ENCODE measurements at places on chromosomes 2 and 18.

DNA sequence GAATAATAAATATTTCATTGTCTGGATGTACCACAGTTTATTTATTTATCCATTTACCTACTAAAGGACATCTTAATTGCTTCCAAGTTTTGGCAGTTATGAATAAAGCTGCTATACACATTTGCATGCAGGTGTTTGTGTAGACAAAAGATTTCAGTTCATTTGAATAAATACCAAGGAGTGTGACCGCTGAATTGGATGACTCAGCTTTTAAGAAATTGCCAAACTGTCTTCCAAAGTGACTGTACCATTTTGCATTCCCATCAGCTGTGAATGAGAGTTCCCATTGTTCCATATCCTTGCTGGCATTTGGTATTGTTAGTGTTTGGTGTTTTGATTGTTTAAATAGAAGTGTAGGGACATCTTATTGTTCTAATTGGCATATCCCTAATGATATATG is 36.2 kb upstream of the FMNL2 start:
- H3K36me3 ChIP-seq: no peaks in the 10 kb centered on the region
- H3K4me3 ChIP-seq: no peak overlapping the region
- H3K27ac ChIP-seq: no peak overlapping the region
- DNase-seq: no peak
- no peaks in the 10 kb centered on the region for H3K4me1 ChIP-seq

- H3K27ac ChIP-seq: no peak overlapping the region
- H3K36me3 ChIP-seq: no peaks in the 10 kb centered on the region
- no peak overlapping the region for H3K4me3 ChIP-seq
- no peak for DNase-seq
These were observed 211.3 kb downstream of the LOXHD1 start for GRCh38 chr18:46445522-46446313.

DNA sequence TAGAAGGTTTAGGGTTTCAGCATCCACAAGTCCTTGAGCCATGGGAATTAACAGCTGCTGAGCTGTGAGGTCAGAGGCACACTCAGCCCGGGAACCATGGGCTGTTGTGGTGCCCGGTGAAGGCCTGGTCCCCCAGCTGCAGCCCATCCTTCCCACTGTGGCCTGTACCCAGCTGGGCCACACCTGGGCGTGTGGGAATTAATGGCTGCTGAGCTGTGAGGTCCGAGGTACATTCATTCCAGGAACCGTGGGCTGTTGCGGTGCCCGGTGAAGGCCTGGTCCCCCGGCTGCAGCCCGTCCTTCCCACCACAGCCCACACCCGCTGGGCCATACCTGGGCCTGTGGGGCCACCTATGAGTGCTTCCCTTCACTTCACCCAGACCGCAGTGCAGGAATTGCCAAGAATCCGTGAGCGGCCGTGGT is 25.2 kb downstream of the TMEM18 start:
- H3K36me3 ChIP-seq: no peaks in the 10 kb centered on the region
- H3K27me3 ChIP-seq: no peaks in the 10 kb centered on the region
- no peak overlapping the region for H3K27ac ChIP-seq
- no peak for DNase-seq
- H3K4me3 ChIP-seq: no peak overlapping the region
- H3K4me1 ChIP-seq: peaks cover 21% of the 10 kb centered on the region

DNA sequence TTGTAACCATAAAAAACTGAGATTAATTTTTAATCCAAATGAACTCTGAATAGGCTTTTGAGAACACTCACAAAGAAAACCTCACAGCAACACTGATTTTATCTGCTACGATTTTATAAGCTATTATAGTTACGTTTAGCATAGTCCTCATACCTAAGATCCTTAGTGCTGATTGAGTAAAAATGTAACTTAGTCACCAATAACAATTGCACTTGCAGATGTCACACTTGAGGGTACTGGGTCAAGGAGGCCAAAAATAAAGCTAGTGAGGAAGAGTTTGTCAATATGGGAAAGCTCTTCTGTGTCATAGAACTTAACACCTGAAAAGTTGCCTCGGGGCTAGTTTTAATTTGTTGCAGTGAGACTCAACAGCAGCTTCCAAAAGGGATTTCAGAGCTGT is 706.5 kb upstream of the FAM98A start:
- H3K27ac ChIP-seq: no peak overlapping the region
- H3K4me3 ChIP-seq: no peak overlapping the region
- no peaks in the 10 kb centered on the region for H3K27me3 ChIP-seq
- no peaks in the 10 kb centered on the region for H3K36me3 ChIP-seq

DNA sequence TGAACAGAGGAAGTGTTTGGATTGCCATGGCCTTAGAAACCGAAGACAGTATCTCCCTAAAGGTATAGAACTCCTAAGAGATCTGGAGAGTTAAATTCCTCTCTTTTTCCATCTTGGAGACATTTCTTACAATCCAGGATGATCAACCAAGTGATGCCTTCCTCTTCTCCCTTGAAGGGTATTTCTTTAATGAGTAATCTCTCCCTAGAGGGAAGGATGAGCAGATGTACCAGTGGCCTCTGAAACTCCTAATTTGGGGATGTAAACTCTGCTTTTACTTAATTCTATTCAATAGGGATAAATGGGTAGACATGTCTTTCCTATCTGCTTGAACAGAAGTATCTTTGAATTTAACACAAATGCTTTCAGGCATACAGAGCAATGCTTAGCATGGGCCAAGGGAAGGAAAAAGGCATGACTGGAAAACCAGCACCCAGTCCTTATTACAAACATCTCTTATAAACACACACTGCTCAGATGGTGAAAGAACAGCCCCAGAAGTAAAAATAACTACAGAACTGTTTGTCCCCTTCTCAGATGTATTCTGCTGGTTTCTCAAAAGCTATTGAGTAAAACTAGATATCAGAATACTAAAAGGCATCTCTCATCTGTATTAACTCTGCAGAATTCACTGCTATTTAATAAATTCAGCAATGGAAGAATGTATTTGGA is 4.7 kb upstream of the THNSL2 start:
- no peaks in the 10 kb centered on the region for H3K4me1 ChIP-seq
- H3K36me3 ChIP-seq: no peaks in the 10 kb centered on the region
- DNase-seq: no peak
- peaks cover 15% of the 10 kb centered on the region for H3K27me3 ChIP-seq
- H3K4me3 ChIP-seq: no peak overlapping the region
- H3K27ac ChIP-seq: no peak overlapping the region

GRCh38 chr2:204638471-204639194 is 93.4 kb downstream of the PARD3B start:
- DNase-seq: no peak
- no peak overlapping the region for H3K27ac ChIP-seq
- peaks cover 9% of the 10 kb centered on the region for H3K27me3 ChIP-seq
- H3K36me3 ChIP-seq: no peaks in the 10 kb centered on the region
- no peak overlapping the region for H3K4me3 ChIP-seq

DNA sequence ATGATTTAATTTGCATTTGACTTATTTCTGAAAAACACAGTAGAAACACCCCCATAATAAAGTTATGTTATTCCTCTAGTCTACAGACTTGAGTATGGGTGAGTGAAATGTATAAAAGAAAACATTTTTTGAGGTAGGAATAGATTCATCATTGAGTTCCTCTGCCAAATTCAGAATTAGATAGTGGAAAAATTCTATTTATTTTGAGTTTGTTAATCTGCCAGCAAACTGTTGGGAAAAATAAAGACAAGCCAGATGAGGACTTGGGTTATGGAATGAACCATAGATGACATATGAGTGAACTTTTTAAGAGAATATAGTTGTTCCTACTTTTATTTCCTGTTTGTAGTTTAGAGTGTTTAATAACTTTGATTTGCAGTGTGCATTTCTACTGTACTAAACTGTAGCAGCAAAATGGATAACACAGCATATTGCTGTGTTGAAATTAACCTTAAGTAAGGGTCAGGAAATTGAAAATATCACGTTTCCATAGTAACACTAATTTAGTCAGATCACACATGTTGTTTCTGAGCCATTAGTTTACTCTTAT is 35.6 kb upstream of the PNPT1 start:
- DNase-seq: no peak
- no peaks in the 10 kb centered on the region for H3K4me1 ChIP-seq
- no peak overlapping the region for H3K27ac ChIP-seq
- peaks cover 2% of the 10 kb centered on the region for H3K27me3 ChIP-seq

GRCh38 chr2:200426754-200427153 is 83.1 kb downstream of the KCTD18 start:
- H3K4me3 ChIP-seq: no peak overlapping the region
- peaks cover 5% of the 10 kb centered on the region for H3K36me3 ChIP-seq
- no peak for DNase-seq
- no peak overlapping the region for H3K27ac ChIP-seq

- peaks cover 9% of the 10 kb centered on the region for H3K27me3 ChIP-seq
- no peak overlapping the region for H3K27ac ChIP-seq
These were observed 41.5 kb downstream of the YPEL5 start for GRCh38 chr2:30188292-30188691.

GRCh38 chr2:127261804-127262406 is 32.0 kb downstream of the ERCC3 start:
- H3K4me3 ChIP-seq: no peak overlapping the region
- H3K36me3 ChIP-seq: peaks cover 54% of the 10 kb centered on the region
- H3K27me3 ChIP-seq: no peaks in the 10 kb centered on the region
- H3K4me1 ChIP-seq: no peaks in the 10 kb centered on the region

GRCh38 chr2:164890544-164890943 is 48.9 kb upstream of the COBLL1 start:
- H3K36me3 ChIP-seq: no peaks in the 10 kb centered on the region
- DNase-seq: no peak

- H3K27ac ChIP-seq: no peak overlapping the region
- H3K27me3 ChIP-seq: no peaks in the 10 kb centered on the region
- no peak overlapping the region for H3K4me3 ChIP-seq
- H3K4me1 ChIP-seq: no peaks in the 10 kb centered on the region
- no peaks in the 10 kb centered on the region for H3K36me3 ChIP-seq
- no peak for DNase-seq
These were observed 554.0 kb downstream of the RIT2 start for GRCh38 chr18:42561521-42561920.

DNA sequence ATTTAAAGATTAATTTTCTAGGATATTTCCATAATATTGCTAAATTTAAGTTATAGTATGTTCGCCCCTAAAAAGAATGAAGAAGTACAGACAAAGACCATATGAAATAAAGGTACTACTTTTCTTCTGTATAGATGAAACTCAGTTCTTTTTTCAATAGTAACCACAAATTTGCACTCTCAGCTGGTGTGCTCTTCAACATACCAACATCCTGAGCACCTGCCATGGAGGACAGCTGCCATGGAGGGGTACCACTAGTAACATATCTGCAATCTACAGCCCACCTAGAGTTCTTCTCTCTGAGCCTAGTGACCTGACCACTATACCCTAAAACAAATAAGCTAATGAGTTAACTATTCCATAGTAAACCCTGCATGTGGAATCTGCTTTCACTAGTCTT is 36.8 kb upstream of the ERCC3 start:
- H3K4me1 ChIP-seq: no peaks in the 10 kb centered on the region
- H3K27me3 ChIP-seq: no peaks in the 10 kb centered on the region
- no peak overlapping the region for H3K4me3 ChIP-seq
- peaks cover 21% of the 10 kb centered on the region for H3K36me3 ChIP-seq

GRCh38 chr18:9563331-9563730 is 51.0 kb downstream of the PPP4R1 start:
- peaks cover 17% of the 10 kb centered on the region for H3K36me3 ChIP-seq
- H3K4me1 ChIP-seq: no peaks in the 10 kb centered on the region
- H3K27ac ChIP-seq: no peak overlapping the region
- no peaks in the 10 kb centered on the region for H3K27me3 ChIP-seq

- H3K36me3 ChIP-seq: no peaks in the 10 kb centered on the region
- H3K4me1 ChIP-seq: no peaks in the 10 kb centered on the region
- H3K27me3 ChIP-seq: no peaks in the 10 kb centered on the region
- DNase-seq: no peak
These were observed 137.7 kb downstream of the CD8B2 start for GRCh38 chr2:106624787-106625380.

- H3K36me3 ChIP-seq: no peaks in the 10 kb centered on the region
- H3K4me3 ChIP-seq: no peak overlapping the region
- peaks cover 6% of the 10 kb centered on the region for H3K4me1 ChIP-seq
- DNase-seq: no peak
These were observed 39.6 kb downstream of the PSMG2 start for GRCh38 chr18:12742453-12742852.

GRCh38 chr2:5691985-5692529 is at the start of gene SOX11:
Gene SOX11, plus strand, starts transcription at chr2:5692384. Its CDS starts 338 bp downstream, at chr2:5692722.
- peaks cover 2% of the 10 kb centered on the region for H3K36me3 ChIP-seq
- DNase-seq: no peak
- no peak within 1 kb of the TSS for H3K27ac ChIP-seq
- peaks cover 3% of the 10 kb centered on the region for H3K4me1 ChIP-seq
- H3K4me3 ChIP-seq: no peak within 1 kb of the TSS
- peaks cover 52% of the 10 kb centered on the region for H3K27me3 ChIP-seq

DNA sequence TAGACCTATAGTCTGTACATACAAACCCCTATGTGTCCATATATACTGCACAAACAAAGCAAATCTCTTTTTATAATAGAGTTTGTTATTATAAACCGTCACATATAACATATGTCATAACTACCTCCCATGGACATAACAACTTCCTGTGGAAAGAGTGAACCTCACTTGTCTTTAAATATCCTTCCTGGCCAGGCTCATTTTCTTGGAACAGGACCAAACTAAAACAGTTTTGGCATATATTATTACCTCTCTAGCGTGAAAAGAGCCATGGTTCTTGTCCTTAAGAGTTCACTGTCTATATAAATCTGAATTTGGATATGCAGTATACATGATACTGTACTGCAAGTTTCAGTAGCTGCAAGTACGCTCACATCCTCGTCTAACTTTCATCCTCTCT is 28.3 kb upstream of the DNAJC27 start:
- H3K4me1 ChIP-seq: no peaks in the 10 kb centered on the region
- no peak overlapping the region for H3K4me3 ChIP-seq
- peaks cover 2% of the 10 kb centered on the region for H3K27me3 ChIP-seq
- DNase-seq: no peak

- H3K4me1 ChIP-seq: no peaks in the 10 kb centered on the region
- no peak for DNase-seq
- no peaks in the 10 kb centered on the region for H3K36me3 ChIP-seq
- H3K27ac ChIP-seq: no peak overlapping the region
- H3K4me3 ChIP-seq: no peak overlapping the region
These were observed 242.8 kb downstream of the NEDD4L start for GRCh38 chr18:58286632-58287352.
